Activated CD4-positive, alpha-beta T cell treated with anti-CD3 and anti-CD28 coated beads for 4 hours (primary cell): ENCODE measurements at places on chromosomes 2 and 18.

DNA sequence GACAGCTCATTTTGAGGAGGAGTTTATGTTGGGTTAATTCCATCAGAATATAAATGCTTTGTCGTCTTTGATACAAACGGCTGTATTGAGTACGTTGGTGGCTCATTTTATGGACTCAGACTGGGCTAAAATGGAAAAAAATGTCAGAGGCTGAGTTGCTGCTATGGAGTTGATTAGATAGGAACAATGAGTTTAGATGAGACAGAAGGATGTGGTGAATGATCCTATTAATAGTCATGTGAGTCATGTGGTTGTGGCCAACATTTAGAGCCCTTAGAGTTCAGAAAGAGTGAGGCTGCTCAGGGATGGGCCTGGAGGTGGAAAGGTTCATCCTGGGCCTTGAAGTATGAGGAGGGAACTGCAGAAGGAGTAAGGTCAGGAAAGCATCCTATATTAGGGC lies 434.2 kb downstream of the MEIS1 start:
- no peak for DNase-seq

- no peak for DNase-seq
Measured at GRCh38 chr2:102436323-102436722, 13.4 kb downstream of the IL18RAP start.

DNA sequence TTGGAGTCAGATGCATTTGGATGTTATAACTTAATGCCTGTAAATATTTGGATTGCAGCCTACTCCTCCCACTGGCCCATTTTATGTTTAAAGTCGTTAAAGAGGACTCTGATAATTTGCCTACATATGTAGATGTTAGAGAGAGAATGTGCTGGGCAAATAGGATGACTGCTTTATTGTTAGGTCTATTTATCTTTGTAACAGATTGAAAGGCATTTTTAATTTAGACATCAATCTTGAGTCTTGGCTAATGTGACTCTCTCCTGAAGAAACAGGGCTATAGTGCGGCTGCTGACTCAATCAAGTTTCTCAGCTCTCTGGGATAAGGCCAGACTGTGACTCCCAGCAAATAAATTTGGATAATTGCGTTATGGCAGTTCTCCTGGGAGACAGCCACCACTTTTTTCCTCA lies 1101.4 kb downstream of the CBLN2 start:
- DNase-seq = no peak

- no peak for DNase-seq
Measured at GRCh38 chr2:27185331-27186026, 26.4 kb upstream of the ATRAID start.

DNA sequence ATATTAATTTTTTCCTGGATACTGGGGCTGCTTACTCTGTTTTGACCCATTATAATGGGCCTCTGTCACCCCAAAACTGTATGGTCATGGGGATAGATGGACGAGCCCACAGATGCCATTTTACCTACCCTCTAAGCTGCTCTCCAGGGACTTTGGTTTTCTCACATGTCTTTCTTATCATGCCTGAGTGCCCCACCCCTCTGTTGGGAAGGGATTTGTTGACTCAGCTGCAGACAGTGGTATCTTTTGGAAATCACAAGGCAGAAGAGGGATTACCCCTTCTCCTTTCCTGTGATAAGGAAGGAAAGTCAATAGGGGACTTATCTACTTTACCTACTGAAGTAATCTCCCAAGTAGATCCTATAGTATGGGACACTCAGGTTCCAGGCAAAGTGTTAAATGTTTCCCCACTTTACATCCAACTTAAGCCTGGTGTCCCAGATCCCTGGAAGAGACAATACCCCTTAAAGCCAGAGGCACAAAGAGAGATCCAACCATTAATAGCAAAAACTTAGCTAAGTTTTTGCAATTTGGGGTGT lies 182.7 kb downstream of the RNF152 start:
- no peak for DNase-seq

- no peak for DNase-seq
Measured at GRCh38 chr2:134119117-134119712, 134.7 kb upstream of the MGAT5 start.

- DNase-seq = no peak
Measured at GRCh38 chr18:80044072-80044471, 9.8 kb downstream of the RBFA start.

- DNase-seq = no peak
Measured at GRCh38 chr18:9139400-9140039, 2.9 kb downstream of the ANKRD12 start.

GRCh38 chr18:46333431-46334135 lies 229.4 kb downstream of the HAUS1 start:
- DNase-seq = no peak

- peak; percentile 2 for DNase-seq
Measured at GRCh38 chr2:37711308-37711731, 39.9 kb upstream of the CDC42EP3 start.

DNA sequence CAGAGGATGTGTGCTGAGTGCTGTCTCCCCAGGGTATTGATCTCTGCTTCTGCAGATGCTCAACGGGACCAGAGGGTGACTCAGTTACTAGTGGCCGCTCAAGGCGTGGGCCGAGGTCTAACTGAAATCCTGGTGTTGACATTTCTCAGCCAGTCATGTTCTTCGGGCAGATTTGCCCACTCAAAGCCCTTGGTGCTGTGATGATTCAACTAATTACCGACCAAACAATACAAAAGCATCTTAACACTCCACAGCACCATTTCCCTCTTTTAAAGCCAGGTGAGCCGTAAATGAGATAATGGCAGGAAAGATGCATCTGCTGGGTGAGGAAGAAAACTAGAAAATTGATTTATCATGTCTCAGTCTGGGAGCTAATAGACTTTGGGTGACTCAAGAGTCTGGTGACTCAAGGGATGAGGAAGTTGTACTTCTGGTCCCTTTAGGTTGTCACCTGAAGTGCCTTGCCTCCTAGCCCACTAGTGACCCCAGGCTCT lies 32.7 kb upstream of the PRLH start:
- no peak for DNase-seq

DNA sequence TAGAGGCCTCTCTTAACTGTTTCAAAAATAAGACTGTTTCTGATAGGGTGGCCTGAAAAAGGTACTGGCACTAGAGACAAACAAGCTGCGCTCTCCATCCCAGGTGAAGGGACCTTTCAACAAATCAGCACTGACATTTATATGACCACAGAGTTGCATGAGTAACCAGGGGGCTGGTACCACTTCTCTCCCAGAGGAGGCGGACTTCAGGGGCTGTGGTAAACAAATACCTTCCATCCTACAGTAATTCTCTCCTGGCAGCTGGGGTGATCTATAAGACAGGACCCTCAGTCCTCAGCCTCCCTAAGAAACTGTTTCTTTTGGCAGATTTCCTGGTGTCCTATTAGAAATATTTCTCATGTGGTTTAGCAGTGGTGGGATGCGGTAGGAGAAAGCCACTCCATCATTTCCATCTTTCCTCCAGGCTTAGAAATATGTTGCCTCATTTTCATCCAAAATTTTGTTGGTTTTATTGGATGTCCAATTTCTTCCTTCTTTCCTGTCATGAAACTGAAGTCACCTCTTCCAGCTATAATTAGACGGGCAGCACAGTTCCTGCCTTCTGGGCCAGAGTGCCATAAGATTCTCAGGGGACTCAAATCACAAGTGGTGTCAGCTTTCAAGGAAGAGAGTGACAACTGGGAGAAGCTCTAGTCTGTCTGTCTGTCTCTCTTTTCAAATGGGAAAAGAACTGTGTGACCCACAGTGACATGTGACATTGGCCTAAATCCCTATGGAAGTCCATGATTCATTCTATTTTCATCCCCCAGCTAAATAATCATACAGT lies 96.4 kb downstream of the CYRIA start:
- no peak for DNase-seq

- no peak for DNase-seq
Measured at GRCh38 chr2:205020673-205021072, 475.4 kb downstream of the PARD3B start.

GRCh38 chr2:218381916-218382366 lies at the start of gene SLC11A1:
Gene SLC11A1 (plus strand): TSS chr2:218382273. CDS start chr2:218382369, 96 bp downstream.
- no peak for DNase-seq

DNA sequence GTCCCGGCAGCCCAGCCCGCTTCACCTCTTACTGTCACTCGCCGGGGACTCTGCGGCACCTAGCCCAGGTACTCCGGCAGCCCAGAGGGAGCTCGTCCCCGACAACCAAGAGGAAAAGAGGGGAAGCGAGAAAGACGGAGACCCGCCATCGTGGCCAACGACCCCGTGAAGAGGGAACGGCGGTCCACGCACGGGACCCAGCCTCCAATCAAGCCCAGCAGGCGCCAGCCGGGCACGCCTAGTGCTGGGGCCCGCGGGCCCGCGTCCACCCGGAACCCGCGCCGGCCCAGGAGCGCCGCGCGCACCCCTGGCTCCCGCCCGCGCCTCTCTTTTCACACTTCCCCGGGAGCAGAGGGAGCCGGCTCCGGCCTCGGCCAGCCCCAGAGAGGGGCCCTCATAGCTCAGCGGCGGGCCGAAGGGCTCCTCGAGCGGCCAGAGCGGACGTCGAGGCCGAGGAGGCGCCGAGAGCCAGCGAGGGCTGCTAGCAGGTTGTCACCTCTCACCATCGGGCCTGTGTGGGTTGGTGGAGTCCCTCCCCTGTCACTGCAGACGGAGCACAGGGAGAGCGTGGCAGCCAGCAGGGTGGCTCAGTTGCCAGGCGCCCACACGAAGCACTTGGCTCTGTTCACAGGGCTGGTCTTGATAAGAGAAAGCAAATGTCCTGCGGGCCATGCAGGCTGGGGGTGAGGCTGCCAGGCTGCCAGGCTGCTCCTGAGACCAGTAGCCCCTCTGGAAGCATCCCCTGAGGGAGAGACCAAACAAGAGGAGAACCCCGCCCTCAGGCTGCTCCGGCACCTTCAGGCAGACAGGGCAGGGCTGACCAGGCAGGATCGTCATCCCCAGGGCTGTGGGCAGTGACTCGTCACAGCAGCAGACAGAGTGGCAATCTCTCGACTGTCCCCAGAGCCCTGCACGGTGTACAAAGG lies 36.9 kb upstream of the KLF11 start:
- no peak for DNase-seq

DNA sequence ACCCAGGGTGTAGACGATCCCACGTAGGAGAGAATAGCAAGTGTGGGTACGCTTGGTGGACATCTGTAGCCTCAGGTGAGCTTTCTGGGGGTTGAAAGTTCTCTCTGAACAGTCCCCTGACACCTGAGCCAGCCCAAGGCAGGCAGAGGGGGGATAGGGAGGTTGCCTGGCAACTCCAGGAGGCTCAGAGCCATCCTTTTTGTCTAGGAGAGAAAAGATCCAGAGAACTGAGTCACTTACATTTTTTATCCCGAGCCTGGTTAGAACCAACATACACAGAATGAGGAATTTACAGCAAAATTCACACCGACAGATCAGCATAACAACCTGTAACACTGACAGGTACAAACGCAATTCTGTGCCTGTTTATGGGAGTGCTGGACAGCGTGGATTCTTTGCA lies 113.2 kb downstream of the SH3BP4 start:
- DNase-seq = no peak

- DNase-seq = no peak
Measured at GRCh38 chr2:216315802-216316603, 56.3 kb downstream of the MARCHF4 start.
